Right ventricle myocardium superior (tissue), 1 donor: ENCODE measurements at places on chromosomes 11 and 22. TPM values are rescaled to one million over a fixed set of nuclear protein-coding genes. Genes with fewer than 3 reads are reported as not detected.

DNA sequence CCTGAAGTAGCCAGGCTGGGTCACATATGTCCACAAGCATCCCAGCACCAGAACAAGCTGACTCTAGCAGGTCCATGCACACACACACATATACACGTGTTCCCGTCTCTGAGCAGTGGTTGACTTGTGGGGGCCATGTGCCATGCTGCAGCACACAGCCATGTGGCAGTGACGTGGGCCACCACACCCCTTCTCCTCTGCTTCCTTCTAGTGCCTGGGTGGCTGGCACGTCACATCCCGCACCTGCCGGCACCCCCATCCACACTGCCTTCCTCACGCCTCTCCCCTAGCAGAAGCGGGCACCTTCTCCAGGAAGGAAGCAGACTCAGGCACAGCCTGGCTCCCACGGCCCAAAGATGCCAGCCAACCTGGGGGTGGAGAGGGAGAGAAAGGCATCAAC, 9.5 kb downstream of the SYT7 start:
- DNase-seq = no peak

GRCh38 chr22:44348971-44349560, 36.3 kb upstream of the SHISAL1 start:
- no peak for DNase-seq

DNA sequence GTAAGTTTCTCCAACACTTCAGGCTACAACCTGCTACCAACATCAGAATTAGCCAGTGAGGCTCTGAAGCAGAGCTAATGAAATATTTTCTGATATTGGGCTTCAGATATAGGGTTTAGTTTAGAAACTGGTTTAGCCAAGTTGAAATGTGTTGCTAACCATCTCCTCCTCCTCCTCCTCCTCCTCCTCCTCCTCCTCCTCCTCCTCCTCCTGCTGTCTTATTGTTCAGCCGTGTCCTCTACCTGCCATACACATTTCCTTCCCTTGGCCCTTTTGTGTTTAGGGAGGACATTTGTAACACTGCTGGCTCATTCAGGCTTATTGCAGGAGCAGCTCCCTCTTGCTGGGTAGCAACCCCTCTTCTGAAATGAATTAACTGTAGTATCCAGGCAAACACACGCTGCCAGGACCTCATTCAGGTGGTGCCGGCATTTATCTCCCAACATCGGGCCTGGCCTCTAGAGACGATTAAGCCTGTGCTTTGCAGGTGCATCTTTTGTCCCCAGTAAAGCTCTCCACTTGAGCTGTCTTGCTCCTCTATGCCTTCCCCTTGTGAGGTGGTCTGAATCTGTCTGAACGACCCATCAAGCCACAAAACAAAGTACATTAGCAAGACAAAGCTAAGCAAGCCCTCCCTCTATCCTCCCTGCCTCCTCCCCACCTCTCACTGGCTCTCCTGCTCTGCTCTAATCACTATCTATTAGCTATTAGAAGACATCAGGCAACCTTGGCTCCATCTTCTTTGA, 82.9 kb downstream of the KCNJ1 start:
- DNase-seq = no peak

- DNase-seq = peak; percentile 86
These were observed 51.5 kb downstream of the LHFPL7 start for GRCh38 chr22:24894998-24895397.

- DNase-seq = no peak
These were observed 34.3 kb downstream of the AMOTL1 start for GRCh38 chr11:94802501-94802900.

Gene RHOD
- 66.8 TPM for total RNA-seq

GRCh38 chr11:2747248-2748027, 47.6 kb upstream of the KCNQ1OT1 start:
- DNase-seq = no peak

- no peak for DNase-seq
These were observed 802 bp downstream of the KBTBD3 start for GRCh38 chr11:106076171-106076918.

DNA sequence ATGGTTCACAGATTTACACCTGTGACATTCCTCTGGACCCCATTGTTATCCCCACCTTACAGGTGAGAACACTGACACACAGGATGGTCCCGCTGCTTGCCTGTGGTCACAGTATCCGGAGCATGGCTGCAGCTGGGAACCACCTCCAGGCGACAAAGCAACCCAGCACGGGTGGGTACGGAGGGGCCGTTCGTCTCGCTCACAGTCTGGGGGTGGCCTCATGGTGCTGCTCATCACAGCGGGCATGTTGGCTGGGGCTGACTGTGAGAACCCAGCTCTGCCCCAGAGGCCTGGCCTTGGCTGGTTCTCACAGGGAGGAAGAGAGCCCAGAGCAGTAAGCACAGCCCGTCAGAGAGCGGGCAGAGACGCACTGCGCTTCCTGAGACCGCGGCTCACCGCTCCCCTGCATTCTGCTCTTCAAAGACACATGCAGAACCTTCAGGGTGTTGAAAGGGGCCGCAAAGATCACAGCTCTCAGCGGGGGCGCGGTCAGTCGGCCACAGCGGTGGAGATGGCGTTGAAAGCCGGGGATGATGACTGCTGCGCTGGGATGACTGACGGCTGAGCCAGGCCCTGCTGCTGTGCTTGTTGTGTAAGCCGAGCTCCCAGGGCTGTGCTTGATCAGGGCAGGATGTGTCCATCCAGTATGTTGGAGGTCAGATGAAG, 423.0 kb downstream of the BRD1 start:
- DNase-seq = no peak

Gene PATE4
- not detected for total RNA-seq
